Femur (tissue), 1 donor: ENCODE measurements at places on chromosomes 12 and 14.
A peak's percentile ranks its signal among the peaks of the same experiment; 100 is the strongest.

DNA sequence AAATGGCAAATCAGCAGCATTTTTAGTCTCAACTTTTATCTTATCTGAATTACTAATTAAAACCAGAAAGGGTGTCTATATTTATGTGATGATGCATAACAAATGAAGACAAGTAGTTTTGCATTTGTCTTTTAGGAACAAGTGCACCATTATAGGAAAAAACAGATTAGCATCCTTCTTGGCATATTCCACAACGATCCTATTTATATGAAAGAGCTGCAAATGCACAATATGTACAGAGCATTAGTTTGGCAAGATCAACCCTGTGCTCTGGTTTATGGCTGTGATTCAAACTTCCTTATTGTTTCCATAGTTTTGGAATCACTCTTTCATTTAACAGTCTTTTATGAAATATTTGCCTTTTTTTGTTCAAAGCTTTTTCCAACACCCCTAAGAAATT lies 486.8 kb downstream of the KCNH5 start:
- DNase-seq, result no peak

DNA sequence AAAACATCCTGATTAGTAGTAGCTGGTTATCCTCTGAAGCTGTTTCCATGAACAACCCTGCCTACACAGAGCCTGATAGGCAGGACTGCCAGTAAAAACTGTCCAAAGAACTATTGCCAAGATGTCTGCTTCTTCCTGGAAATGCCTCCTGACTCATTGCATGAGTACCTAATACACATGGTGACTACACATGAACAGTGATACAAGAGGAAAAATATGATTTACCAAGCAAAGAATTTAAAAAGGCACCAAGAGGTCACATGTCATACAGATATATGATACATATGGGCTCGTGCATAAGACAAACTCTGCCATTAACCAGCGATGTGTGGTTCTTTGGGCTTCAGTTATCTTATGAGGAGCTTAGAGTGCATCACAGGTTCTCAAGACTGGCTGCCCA lies 552.3 kb downstream of the SLC16A7 start:
- no peak for DNase-seq

DNA sequence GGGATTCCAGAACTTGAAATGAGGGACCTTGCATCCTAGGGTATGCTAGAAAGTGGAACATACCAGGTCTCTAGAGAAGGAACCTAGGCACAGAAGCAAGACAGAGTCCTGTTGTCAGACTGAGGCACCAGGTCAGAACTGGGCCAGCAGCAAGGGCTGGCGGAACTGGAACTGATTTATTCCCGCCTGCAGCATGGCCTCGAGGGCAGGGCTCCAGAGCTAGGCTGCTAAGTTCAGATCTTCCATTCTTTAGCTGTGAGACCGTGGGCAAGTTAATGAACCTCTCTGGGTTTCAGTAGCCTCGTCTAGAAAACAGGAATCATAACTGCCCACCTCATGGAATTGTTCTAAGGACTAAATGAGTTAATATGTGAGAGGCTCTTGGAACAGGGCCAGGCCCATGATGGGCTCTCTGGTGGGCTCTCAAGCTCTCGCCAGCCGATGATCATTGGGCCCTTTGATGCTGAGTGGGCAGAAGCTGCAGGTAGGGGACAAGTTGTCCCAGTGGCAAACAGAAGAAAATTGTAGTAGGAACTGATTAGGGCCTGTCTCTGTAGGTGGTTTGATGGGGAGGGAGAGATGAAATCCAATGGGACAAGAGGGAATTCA lies 199.8 kb downstream of the ZFP36L1 start:
- peak; percentile 18 for DNase-seq

GRCh38 chr14:102500158-102500662 lies 9.4 kb downstream of the ANKRD9 start:
- DNase-seq, result peak; percentile 73

GRCh38 chr14:92645841-92646478 lies 102.5 kb downstream of the LGMN start:
- no peak for DNase-seq

DNA sequence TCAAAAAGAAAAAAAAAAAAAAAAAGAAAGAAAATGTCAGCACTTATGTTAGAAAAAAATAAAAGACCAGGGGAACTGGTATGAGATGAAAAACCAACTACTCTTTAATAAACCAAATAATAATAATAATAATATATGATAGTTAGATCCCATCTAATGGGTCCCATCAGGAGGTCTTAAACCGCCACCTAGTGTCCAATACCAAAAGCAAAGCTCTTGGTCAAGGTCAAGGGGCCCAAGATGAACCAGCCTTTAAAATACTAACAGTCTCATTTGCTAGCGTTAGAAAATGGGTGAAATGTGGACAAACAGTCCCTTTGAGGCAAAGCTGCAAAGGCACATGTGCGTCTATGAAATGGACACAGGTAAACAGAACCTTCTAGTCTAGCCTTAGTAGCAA lies 12.3 kb downstream of the BRAP start:
- DNase-seq, result no peak

DNA sequence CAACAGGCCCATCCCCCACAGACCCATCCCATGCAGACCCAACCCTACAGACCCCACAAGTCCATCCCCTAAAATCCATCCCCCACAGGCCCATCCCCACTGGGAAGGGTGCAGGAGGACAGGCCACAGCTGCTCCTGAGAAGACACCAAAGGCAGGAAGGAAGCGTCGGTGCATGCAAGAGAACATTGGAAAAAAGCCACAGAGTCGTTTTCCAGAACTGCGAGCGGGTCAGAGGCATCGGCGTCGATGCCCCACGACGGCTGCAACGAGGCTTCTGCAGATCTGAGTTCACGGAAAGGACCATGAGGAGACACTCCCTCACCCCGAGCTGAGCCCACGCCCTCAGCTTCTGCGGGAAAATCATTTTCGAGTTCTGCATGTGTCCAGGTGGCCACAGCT lies 59.6 kb upstream of the GALNT9 start:
- no peak for DNase-seq

GRCh38 chr14:31955936-31956579 lies 121.0 kb upstream of the ARHGAP5 start:
- no peak for DNase-seq

- no peak for DNase-seq
Measured at GRCh38 chr12:91040096-91040755, 17.6 kb downstream of the KERA start.

GRCh38 chr14:67270145-67270753 lies 29.0 kb downstream of the PALS1 start:
- no peak for DNase-seq

DNA sequence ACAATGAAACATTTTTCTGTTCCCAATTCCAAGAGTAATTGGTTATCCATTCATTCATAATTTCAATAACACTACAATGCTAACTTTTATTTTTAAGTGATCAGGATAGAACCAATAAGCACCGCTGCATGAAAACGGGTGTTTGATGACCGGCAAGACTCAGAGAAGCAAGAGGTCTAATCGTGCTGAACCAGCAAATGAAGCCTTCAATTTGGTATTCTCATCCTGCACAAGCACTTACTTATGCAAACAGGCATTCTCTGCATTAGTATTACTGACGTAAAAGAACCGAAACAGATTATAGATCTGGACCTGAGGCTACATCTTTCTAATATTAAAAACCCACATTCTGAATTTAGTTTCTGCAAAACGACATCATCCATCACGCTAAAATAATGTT lies 67.7 kb downstream of the RBM19 start:
- DNase-seq, result no peak
